Stimulated activated CD8-positive, alpha-beta memory T cell treated with anti-CD3 and anti-CD28 coated beads, Interleukin-12 subunit alpha, Interleukin-12 subunit beta, amount 100 ng/mL, for 1 hour (primary cell): ENCODE measurements at places on chromosomes 7 and 10.

- DNase-seq, result no peak
Observed at GRCh38 chr7:98225913-98226614, 14.8 kb downstream of the BHLHA15 start.

DNA sequence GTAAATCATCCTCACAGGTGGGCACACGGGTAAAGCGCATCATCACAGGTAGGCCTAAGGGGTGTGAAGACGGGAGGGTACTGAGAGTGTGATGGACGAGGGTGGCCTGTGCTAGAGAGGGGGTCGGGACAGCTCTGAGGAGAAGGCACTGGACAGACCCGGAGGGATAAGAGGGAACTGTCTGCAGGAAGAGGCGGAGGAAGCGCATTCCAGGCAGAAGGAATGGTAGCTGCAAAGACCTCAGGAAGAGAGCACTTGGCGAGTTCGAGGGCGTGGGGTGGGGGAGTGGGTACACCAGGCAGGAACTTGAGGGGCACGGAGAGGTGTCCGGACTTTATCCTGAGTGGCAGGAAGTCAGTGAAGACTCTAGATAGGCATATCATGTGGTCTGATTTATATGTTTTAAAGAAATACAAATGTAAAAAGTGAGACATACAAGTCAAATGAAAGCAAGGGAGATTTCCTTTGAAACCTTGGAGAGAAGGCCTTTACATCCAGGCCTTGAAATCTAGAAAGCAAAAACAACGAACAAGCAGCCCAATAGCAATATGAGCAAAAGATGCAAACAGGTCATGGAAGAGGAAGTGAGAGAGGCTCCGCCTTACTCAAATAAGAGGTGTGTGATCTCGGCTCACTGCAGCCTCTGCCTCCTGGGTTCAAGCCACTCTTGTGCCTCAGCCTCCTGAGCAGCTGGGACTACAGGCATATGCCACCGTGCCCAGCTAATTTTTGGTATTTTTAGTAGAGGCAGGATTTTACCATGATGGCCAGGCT is 3.6 kb downstream of the LHPP start:
- no peak for DNase-seq

- DNase-seq, result no peak
Observed at GRCh38 chr7:3120513-3120912, 76.8 kb upstream of the CARD11 start.

GRCh38 chr7:13850185-13850752 is 139.2 kb downstream of the ETV1 start:
- DNase-seq, result peak; percentile 44

DNA sequence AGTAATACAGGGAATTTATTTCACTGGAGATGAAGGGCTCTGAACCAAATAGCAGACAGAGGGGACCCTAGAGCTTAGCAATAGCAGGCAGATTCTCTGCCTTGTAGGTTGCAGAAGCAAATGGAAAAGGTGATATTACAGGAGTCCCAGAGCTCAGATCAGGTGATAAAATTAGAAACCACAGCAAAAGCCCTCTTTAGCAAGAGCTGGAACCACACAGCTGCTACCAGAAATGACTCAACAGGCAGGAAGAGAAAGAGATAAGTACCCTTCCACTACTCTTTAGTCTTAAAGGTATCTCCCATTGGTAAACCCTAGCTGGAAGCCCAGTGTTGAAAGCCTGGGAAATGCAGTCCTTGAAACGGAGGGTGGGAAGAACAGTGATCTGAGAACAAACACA is 535.6 kb upstream of the GHITM start:
- no peak for DNase-seq

DNA sequence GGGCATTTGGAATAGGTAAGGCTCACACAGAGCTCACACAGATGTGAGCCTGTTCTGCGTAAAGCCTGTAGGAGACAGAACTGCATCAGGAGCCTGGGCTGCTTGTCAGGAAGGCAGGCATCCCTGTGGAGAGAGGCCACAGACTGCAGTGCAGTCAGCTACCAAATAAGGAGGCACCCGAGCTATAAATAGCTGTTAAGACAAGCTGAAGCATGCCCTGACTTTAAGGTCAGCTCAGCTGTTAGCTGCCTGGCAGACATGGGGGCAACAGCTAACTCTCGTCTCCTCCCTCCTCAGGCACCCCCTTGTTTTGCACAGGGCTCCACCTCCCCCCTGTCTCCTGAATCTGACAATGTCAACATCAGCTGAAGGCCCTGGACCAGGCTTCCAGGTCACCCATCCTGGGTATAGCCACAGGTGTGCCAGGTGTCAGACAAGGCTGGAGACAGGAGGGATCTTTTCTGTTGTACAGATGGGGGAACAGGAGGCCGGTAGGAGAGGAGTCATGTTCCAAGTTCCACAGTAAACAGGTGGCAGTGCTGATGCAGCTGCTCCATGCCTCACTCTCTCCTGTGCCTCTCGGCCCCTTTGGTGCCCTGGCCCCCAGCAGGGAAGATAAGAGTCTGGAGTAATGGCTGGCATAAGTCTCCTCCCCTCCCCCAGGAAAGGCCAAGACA is 27.6 kb upstream of the MKRN1 start:
- no peak for DNase-seq

- DNase-seq, result no peak
Observed at GRCh38 chr7:123635551-123636359, 19.9 kb upstream of the LMOD2 start.

DNA sequence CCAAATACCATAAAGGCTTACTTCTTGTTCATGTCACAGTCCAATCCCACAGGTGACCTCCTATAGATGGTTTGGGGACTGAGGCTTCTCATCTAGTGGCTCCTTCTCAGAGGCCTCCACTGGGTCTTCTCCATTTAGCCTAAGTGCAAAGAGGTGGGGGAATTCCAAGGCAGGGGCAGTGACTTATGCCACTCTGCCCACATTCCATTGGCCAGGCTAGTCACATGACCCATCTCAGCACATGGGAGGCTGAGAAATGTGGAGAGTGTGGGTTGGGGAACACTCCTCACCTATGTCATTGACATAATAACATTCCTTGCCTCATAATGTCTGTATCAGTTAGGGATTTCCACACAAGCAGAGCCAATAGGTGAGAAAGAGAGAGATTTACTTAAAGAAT is 104.3 kb upstream of the PLXNA4 start:
- no peak for DNase-seq

DNA sequence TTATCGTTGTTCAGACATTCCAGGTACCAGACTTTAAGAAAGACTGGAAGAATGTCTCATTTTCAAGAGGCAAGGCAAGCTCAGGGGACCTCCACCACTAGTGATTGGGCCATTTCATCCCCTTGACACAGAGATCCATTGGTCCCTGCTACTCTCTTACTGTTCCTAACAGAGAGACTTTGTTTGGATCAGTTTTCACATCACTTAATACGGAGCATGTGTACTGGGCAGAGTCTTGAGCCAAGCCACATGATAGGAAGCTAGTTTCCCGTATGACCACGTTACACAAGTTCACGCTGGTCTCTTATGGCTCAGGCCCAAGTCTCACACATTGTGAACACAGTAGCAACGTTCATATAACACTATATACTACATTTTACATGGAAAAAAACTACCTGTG is 269.9 kb downstream of the BAMBI start:
- no peak for DNase-seq

- DNase-seq, result no peak
Observed at GRCh38 chr10:17808971-17809841, at the start of gene MRC1. TSS of gene MRC1 (plus strand) at chr10:17809348. CDS start at chr10:17809466, 118 bp downstream.

GRCh38 chr10:104117839-104118323 is 4.1 kb upstream of the SFR1 start:
- no peak for DNase-seq

GRCh38 chr7:127890726-127891125 is 140.5 kb downstream of the LRRC4 start:
- no peak for DNase-seq

GRCh38 chr10:100878291-100878910 is 34.4 kb upstream of the SLF2 start:
- no peak for DNase-seq

DNA sequence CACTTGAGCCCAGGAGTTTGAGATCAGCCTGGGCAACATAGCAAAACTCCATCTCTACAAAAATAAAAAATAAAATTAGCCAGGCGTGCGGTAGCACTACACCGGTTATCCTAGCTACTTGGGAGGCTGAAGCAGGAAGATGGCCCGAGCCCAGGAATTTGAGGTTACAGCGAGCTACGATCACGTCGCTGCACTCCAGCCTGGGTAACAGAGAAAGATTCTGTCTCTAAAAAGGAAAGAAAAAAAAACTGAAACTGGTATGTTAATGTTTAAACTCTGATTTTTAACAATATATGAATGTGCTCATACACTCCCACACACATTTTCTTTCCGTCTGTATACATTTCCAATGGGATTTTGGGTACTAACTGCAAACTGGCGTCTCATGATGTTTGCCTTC is 140.6 kb upstream of the KMT2E start:
- DNase-seq, result no peak

- no peak for DNase-seq
Observed at GRCh38 chr7:132437730-132438129, 138.5 kb downstream of the PLXNA4 start.

GRCh38 chr10:71270301-71271220 is 48.5 kb upstream of the SLC29A3 start:
- no peak for DNase-seq

GRCh38 chr7:78095549-78095948 is 297.0 kb downstream of the PHTF2 start:
- DNase-seq, result no peak

GRCh38 chr10:44723082-44723481 is 188.1 kb upstream of the TMEM72 start:
- DNase-seq, result no peak

- DNase-seq, result no peak
Observed at GRCh38 chr10:35276889-35277288, 59.4 kb upstream of the CCNY start.

DNA sequence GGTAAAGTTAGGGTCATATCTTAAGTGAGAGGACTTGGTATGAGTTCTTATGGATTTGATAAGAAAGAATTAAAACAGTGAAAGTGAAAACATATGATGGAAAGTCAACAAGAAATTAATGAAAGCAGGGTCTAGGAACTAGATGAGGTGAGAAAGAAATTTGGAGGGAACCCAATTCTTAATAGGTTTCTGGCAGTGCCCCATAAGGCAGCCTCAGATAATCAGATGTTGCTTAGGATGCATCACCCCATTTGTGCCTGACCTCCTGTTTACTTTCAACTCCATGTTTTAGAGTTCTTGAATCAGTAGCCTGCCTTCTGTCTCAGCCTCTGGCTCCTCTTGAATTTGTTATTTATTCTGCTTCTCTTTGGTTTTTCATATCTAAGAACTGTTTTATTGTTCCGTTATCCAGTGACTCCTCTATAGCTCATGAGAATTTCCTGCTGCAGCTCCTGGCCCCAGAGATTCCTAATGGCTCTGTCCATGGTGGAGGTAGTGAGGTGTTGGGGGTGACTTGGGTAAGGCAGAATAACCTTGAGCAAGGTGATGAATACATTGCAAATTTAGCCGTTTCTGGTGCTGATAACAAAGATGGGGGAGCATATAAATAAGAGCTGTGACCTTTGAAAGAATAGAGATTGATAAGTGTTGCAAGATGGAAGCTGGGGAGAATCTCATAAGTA is 17.6 kb downstream of the ITGB8 start:
- DNase-seq, result no peak

DNA sequence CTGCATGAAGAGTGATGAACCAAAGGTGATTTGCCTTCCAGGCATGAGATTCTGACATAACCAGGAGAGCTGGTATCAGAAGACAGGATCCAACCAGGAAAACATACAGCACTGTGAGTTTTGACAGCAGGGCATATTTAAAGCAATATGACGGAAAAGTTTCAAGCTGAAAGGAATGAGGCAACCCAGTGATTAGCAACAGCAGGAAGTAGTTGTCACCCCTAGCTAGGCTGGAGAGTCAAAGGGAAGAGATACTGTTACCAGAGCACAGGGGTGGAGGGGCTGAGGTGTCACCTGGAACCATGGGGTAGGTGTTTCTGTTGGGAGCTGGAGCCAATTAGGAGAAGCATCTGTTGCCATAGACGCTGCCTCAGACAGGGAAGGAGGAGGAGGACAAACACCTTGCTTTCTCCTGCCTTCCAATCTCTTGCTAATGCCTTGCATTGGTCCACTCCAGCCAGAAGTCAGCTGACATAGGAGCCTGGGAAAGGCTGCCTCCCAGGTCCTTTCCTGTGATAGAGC is 125.4 kb upstream of the SORCS3 start:
- DNase-seq, result no peak

DNA sequence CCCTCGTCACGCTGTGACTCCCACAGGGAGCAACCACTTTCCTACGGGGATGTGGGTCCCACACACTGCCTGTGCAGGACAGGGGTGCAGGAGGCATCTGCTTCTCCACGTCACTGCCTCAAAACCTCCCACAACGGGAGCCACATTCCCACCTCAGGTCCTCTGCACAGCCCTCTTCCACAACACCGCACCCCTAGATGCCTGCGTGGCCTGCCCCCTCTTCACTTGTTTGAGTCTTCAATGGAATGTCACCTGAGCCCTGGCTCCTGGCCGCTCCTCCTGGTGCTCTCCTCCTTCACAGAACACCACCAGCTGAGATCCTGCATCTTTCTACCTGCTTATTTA is 73.6 kb downstream of the MAD1L1 start:
- no peak for DNase-seq

GRCh38 chr7:128092221-128092620 is 61.0 kb upstream of the LRRC4 start:
- DNase-seq, result no peak

DNA sequence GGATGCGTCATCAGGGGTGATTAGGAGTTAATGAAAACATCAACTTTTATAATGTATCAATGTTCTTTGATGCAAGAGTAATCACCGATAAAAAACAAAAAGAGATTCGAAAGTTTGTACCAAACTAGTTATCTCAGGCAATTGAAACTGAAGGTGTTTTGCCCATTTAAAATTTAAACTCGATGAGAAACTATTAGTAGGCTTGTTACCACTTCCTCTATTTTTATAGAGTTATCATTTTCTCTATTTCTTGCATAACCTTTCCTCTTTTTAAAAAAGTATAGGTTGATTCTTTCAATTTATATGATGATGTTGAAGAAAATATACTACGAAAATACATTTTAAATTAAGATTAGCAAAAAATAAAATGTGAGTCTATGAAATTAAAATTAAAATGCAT is 597.3 kb upstream of the POT1 start:
- no peak for DNase-seq

DNA sequence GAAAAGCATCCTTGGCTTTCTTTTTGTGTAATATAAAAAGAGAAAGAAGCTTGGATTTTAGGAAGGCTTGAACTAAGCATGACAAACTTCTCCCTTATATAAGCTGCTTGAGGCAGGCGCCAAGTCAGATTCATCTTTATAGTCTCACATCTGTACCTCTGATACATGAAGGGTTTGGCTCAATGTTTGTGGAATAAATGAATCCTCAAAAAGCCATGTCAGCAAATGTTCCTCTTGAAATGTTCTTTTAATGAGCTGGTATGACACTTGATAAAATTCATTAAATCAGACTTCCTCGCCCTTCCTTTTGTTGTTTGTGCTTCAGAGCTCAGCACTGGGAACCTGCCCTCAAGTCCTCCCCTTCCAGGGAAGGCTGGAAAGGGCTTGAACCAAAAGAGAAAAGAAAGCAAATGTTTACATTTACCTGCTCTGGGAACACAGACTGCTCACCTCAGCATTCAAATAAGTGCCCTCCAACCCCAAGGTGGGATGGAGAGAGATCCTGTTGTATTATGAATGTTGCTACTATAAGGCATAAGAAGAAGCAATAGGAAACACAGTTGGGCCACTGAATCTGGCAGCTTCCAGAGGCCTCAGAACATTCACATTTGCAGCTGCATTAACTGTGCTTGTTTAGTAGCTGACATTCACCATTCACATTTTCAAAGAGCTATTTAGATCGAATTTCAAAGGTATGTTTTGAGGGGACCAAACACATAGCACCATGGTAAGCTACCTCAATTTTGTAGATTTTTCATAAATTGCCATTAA is 212.6 kb downstream of the CACNA2D1 start:
- DNase-seq, result no peak
